ENCODE measurements at places on chromosomes 5 and 9. TPM values are rescaled to one million over a fixed set of nuclear protein-coding genes. Genes with fewer than 3 reads are reported as not detected.

Gene SCGB3A2
- total RNA-seq, result not detected

Gene CDX1
- total RNA-seq, result not detected

Gene RORB
- total RNA-seq, result 0.08 TPM

Gene TMEM215
- total RNA-seq, result not detected

- peak; percentile 53 for ATAC-seq
These were observed 64.3 kb downstream of the IRX1 start for GRCh38 chr5:3659907-3660306.

- ATAC-seq, result no peak
These were observed 102.8 kb downstream of the MRPS30 start for GRCh38 chr5:44911501-44911900.

DNA sequence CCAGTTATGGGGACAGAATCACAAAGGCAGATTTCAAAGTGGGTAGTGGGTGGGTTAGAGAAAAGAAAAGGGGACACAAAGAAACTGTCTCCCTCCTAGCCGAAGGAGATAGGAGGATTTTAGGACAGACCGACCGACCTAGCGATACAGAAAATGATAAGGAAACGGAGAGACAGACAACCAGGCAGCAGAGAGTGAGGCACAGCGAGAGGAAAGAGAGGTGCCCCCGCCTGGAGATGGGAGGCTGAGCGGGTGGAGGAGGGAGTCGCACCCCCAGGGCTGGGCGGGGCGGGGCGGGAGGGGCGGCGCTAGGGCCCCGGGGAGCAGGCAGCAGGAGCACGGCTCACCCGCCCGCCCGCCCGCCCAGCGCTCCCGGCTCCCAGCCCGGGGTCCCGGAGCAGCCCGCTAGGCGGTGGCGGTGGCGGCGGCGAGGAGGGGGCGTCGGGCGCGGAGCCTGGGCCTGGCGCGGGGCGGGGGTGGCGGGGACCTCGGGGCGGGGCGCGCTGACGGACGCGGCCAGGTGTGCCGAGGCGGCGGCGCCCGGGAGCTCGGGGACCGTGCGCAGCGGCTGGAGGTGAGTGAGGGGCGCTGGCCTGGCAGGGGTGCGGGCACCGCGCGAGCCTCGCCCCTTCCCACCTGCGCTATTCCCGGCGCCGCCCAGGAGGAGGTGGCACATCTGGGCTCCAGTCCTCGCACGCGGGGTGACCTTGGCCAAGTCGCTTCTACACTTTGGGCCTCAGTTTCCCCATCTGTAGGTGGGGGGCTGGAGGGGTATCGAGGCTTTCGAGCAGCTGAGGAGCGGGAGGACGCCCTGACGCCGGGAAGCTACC is 15.9 kb upstream of the SYNPO start:
- ATAC-seq, result peak; percentile 19

DNA sequence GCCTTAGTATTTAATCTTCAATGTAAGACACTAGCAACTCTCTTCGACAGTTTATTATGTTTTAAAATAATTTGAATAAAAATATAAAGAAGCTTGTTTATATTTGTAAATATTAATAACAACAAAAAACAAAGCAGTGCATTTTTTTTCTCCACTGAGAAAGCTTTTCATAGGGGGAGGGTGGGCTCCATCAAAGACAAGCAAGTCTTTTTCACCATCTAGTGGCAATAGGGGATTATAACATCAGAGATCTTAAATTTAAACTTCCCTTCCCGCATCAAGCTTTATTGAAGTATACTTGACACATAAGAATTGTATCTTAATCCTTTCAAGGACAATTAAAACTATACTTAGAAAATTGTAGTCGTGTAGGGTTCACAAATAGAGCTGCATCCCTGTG is 9.3 kb upstream of the OR13F1 start:
- no peak for ATAC-seq
